ENCODE measurements at places on chromosomes 5 and 9.

- DNase-seq = no peak
Measured at GRCh38 chr5:136197462-136198142, 4.6 kb upstream of the SMIM32 start.

- DNase-seq = peak; percentile 60
Measured at GRCh38 chr9:35035851-35036701, 36.3 kb downstream of the VCP start.

GRCh38 chr9:136024696-136025316 is 63.6 kb upstream of the UBAC1 start:
- DNase-seq = peak; percentile 33

GRCh38 chr5:75053054-75053303 is 621 bp upstream of the GCNT4 start:
- no peak for DNase-seq

GRCh38 chr9:35797311-35798109 is 6.1 kb downstream of the NPR2 start:
- no peak for DNase-seq

DNA sequence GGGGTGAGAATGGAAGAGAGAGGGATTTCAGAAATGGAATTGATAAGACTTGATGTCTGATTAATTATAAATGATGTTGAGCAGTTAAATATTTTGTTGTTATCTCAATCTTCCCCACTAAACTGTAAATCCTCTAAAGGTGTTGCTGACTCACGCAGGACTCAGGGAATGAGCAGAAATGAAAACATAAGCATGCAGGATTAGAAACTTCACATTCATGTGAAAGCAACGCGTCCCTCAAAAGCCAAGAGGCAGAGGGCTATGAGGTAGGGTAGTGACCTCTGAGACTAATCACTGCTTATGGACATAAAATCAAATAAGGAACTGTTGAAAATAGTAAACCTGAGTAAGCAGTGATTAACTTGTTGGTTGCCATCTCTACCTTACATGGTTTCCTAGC is 21.1 kb downstream of the ADAMTSL1 start:
- DNase-seq = no peak

DNA sequence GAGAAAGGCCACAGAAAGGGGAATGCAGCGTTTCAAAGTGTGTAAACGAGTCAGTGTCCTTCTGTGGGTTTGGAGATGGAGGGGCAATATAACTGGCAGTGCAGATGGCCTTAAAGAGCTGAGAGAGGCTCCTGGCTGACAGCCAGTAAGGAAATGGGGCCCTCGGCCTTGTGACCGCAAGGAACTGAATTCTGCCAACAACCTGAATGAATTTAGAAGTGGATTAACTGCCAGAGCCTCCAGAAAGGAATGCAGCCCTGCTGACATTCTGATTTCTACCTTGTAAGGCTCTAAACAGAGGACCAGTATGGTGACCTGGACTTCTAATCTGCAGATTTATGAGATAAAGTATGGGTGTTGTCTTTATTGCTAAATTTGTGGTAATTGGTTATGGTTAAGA is 17.5 kb upstream of the NREP start:
- DNase-seq = peak; percentile 78

DNA sequence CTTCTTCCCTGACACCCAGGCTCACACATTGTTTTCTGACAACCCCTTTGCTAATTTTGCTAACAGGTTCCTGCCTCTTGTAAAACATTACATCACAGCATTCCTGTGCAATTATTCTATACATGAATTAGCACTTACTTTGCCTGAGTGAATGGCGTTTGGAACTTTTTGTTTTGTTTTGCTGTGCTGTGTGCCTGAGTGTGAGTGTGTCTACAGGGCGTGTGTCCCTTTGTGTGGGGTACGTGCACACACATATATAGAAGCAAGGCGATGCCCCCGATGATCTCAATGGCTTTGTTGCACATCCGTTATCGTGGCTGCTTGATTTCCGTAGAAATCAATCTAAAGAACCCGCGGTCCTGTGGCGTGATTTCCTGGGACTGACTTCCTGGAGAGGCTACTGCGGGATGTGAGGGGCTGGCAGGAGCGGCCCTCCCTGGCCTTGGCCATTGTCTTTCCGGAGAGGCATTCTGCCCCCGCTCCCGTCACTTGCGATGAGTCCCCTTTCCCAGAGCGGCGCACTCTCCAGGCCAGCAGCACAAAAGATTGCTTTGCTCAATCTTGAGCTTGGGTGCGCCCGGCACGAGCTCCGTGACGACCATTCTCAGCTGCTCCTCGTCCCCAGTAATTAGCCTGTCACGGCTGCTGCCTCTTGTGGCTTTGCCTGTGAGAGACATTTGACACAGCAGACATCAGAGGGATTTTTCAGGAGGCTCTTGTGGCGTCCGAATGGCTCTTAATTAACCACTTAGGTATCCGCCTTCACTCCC is 398.1 kb upstream of the IRX1 start:
- peak; percentile 52 for DNase-seq

- no peak for DNase-seq
Measured at GRCh38 chr5:65209341-65209740, 272.4 kb downstream of the ADAMTS6 start.

- no peak for DNase-seq
Measured at GRCh38 chr5:3428334-3428733, 167.3 kb upstream of the IRX1 start.

DNA sequence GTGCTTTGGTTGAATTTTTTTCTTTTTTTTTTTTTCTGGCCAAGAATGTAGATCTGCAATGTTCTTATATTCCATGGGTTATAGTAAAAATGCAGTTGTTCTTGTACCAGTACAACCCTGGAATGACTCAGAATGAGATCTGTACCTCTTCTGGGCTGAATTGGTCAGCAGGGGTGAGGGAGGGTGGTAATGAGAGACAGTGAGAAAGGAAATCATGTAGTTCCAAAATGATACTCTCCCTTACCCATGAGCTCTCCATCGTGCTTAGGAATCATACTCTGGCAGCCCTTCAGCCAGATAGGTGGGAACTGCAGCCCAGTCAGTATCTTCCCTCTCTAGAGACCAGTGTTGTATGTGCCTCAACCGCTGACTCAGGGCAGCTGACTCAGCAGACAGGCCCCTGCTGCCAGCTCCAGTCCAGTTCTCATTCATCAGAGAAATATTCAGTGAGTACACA is 2.1 kb upstream of the GLIS3 start:
- DNase-seq = no peak

DNA sequence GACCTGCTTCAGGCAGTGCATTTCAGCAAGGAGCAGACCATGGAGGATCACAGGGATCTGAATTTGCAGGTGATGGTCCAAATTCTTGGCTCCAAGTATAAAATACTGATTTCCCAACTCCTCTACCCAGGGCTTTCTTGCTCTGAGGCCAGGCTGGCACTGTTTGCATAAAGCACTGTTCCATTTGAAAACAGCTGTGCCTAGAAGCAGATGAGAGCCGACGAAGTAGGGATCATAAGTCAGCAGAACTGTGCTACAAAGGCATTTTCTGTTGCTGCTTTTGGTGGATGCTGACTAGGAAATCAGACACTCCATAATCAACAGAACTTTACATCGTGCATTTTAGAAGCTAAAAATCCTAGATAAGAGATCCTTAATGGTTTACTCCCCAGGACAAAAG is 126.4 kb downstream of the MAT2B start:
- no peak for DNase-seq

GRCh38 chr9:35226651-35227050 is 64.8 kb downstream of the UNC13B start:
- DNase-seq = no peak

DNA sequence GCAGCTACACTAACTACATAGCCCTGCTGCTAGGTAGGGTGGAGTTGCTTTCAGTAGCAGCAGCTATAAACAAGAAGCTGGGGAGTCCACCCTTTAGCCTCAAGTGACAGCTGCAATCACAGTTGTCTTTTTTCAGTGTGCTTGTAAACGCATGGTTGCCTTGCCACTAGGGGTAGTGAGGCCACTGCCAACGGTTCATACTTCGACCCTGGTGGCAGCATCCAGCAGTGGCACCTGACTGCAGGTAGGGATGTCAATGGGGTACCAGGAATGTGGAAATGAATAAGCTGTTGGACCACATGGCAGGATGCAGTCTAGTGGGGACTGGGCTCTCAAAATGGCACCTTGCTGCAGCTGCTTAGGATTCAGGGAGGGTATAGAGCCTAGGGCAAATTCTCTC is 367.2 kb downstream of the RASEF start:
- DNase-seq = no peak

DNA sequence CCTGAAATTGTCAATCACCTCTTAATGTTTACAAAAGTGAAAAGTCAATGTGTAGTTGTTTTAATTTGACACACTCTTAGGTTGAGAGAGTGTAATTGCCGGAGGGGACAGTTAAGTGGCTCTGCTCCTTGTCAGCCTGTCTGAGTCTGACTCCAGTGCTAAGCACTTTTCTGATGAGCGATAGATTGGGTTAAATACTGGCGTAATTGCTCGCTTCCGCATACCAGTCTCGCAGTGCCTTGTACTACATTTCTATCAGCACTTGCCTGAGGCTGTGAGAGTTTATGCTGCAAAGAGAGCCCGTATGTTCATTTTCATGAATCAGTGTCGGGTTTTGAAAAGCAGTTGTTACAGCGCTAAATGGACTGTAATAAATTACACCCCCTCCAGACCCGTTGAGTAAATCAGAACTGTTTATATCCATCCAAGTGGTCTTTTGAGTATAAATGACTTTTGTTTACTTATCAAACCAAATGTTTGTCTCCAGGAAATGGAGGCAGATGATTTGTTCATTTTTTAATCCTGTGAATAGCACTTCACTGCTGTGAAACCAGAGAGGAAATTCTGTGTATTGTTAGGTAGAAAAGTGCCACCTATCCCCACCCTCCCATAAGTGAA is 41.0 kb upstream of the DMRT3 start:
- no peak for DNase-seq

GRCh38 chr9:81772144-81772543 is 82.8 kb upstream of the TLE1 start:
- no peak for DNase-seq

DNA sequence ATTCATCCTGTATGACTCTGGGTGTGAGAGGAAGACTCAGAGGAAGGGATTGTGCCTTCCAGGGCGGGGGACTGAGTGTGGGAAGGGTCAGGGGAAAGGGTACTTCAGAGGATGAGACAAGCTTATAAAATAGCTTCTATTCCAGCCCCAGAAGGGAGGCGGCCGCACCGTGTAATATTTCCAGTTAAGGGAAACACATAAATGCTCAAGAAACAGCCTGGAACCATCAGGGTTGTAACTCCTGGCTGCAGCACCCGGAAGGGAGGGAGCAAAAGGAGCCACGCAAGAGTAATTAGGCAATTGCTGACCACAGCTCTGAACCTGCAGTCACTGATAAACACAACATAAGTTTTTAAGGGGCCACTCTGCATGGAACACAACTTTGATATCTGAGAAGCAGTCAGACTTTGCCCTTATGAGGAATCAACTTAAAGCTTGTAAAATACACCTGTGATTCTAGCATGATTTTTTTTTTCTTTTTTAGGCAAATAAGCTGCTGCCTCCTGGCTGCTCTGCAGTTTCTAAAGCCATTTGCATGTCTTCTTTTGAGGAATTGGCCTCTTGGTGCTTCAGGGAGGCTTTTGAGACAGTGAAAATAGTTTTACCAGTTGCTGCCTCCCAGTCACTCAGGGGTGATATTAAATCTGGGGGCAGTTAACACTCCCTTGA is 382.7 kb downstream of the ENC1 start:
- peak; percentile 55 for DNase-seq

- no peak for DNase-seq
Measured at GRCh38 chr5:56356121-56356835, 123.1 kb upstream of the ANKRD55 start.

GRCh38 chr9:130034570-130034969 is 8.4 kb downstream of the FNBP1 start:
- no peak for DNase-seq

DNA sequence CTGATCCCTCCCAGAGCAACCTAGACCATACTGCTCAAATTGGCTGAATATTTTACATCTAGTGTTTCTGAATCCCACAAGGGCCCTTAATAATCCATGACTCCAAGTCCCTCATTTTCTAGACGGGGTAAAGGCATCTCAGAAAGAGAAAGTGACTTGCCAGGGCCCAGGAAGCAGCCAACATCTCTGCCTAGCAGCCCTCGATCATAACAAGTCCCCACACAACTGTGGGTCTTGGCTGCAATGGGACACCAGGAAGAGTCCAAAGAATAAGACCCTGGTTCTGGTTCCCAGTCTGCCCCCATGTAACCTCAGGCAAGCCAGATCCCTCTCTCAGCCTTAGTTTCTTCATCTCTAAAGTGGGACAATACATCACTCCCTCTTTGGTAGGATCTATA is 6.3 kb downstream of the ANXA6 start:
- DNase-seq = no peak

- DNase-seq = no peak
Measured at GRCh38 chr9:93295031-93295430, 111.1 kb downstream of the WNK2 start.

DNA sequence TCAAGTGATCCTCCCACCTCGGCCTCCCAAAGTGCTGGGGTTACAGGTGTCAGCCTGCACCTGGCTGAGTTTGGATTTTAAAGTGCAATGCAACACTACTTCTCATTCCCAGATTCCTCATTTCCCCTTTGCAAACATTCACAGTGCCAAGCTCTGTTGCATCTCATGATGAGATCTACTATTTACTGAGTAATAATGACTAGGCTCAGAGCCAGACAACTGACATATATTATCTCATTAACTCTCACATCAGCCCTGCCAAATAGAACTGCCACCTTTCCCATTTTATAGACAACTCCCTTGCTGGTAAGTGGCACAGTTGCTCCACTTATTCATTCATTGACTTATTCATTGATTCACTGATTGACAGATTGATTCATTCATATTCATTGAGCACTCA is 7.0 kb downstream of the PDE6A start:
- no peak for DNase-seq

DNA sequence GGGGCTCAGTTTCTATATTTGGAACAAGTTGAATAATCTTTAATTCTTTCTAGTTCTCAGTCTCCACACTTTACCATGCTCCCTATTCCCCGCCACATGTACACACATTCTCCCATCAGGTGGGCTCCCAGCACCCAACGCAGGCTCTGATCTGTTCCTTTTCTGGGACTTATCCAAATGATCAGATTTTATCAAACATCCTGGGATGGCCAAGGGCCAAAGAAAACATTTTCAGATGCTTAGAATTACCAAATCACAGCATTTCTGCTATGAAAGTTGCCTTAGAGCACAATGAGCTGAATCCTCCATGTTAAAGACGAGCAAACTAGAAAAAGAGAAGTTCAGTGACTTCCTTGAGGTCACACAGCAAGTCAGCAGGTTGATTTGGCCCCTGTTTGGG is 153.4 kb downstream of the SEC61B start:
- no peak for DNase-seq

DNA sequence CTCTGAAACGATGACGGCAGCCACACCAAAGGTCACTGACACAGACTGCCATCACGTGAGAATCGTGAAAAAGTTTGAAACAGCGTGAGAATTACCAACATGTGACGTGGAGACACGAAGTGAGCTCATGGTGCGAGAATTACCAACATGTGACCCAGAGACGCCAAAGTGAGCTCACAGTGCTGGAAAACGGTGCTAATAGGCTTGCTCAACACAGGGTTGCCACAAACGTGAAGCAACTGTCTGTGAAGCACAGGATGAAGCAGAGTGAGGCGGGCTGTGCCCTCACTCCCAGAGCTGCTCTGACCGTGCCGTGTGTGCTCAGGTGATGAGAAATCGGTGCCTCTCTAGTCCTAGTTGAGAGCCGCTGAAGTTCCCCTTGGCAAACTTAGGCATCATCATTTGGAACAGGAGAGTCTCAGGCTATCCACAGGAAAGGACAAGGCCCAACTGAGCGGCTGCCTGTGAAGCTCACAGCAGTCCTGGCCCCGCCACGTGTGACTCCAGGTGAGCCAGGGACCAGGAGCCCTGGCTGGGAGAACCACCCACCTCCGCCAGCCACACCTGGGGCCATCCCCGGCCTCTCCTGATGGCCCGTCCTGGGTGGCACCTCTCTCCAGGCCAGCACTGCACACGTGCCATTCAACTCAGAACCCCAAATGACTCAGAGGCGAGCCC is 29.8 kb upstream of the SLC6A3 start:
- DNase-seq = peak; percentile 24
